ENCODE measurements at places on chromosomes 7 and 10.

DNA sequence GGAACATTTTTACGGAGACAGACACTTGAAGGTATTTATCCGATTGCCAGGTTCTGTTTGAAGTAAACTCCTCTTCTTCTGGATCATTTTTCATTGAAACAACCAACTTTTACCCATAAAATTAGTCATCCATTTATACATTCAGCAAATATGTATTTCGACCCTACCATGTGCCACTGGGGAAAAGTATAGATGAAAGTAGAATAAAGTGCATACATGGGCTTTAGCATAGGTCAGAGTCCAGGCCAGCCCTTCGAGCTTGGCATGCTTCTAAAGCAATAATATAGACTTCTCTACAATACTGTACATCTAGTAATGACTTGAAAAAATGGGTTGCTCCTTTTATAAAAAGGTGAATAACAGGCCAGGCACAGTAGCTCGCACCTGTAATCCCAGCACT is 10.1 kb downstream of the SLC25A16 start:
- DNase-seq, result no peak

- DNase-seq, result no peak
Observed at GRCh38 chr7:42982604-42983115, 50.5 kb downstream of the MRPL32 start.

- no peak for DNase-seq
Observed at GRCh38 chr10:27380929-27381358, 123.2 kb upstream of the RAB18 start.

- no peak for DNase-seq
Observed at GRCh38 chr10:90635111-90635765, 222.6 kb downstream of the HTR7 start.

DNA sequence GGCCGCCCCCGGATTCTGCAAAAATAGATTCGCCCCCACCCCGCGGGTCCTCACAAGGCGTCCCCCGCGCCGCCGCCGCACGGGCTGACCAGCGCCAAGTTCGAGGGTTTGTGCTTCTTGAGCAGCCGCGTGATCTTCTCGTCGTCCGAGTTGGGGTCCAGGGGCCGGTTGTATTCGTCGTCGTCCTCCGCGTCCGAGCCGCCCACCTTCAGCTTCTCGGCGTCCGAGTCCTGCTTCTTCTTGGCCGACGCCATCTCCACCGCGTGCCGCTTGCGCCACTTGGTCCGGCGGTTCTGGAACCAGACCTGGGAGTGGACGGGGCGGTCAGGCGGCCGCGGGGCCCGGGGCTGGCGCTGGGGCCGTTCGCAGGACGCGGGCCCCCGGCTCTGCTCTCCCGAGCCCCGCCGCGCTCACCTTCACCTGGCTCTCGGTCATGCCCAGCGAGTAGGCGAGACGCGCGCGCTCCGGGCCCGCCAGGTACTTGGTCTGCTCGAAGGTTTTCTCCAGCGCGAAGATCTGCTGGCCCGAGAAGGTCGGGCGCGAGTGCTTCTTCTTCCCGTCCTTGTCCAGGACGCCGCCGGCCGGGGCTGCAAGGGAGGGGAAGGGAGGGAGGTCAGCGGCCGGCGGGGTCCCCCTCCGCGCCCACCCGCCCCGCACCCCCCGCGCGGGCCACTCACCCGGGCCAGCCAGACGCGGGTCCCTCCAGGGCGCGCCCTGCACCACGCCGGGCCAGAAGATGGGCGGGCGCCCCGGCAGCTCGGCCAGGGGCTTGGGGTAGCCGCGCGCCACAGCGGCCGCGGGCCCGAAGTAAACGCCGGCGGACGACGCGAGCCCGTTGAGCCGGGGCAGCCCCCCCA is 853 bp downstream of the NKX6-2 start:
- no peak for DNase-seq

DNA sequence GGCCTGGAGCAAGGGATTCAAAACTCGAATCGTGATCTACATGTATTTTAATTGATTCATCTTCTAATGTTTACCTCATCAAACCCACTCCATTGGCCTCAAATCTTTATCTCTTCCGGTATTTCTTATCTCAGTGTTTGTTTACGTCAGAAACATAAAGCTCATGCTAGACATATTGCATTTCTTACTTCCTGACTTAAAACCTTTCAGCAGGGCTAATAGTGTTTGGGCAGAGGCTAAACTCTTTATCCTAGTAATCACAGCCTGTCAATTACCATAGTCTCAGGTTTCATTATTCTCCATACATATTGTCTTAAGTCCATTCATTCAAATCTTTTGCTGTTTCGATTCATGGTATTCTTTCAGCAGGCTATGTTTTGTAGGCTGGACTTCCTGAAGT is 81.3 kb upstream of the AGR3 start:
- no peak for DNase-seq

DNA sequence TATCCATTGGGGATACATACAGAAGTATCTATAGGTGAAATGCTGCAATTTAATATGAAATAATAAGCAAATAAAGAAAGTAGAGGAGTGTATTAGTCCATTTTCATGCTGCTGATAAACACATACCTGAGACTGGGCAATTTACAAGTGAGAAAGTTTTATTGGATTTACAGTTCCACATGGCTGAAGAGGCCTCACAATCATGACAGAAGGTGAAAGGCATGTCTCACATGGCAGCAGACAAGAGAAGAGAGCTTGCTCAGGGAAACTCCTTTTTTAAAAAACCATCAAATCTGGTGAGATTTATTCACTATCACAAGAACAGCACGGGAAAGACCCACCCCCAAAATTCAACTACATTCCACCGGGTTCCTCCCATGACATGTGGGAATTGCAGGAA is 82.8 kb upstream of the TRIM24 start:
- no peak for DNase-seq

GRCh38 chr7:127392182-127392565 is 334 bp downstream of the ZNF800 start:
- DNase-seq, result no peak

- DNase-seq, result no peak
Observed at GRCh38 chr7:75534727-75535307, 42.7 kb downstream of the SPDYE5 start.

- DNase-seq, result no peak
Observed at GRCh38 chr10:84213076-84213475, 12.3 kb downstream of the LRIT2 start.

DNA sequence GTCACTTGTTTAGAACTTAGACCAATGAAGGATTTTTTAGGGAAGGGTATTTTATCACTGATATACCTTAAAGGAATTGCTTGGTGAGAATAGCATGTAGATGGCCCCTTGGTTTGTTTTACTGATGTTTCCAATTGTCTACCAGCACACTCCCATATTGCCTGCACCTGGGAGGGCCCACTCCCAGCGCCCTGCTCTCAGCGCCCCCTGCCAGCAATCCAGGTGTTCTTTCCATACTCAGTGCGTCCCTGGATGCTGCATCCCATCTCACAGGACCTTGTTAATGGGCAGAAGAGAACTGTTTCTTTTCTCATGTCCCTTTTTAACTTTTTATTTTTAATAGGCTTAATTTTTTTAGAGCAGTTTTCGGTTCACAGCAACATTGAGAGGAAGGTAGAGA is 24.1 kb upstream of the SFRP5 start:
- DNase-seq, result no peak

- no peak for DNase-seq
Observed at GRCh38 chr10:130362308-130362761, 226.1 kb downstream of the GLRX3 start.

- DNase-seq, result no peak
Observed at GRCh38 chr7:29370531-29371314, 176.1 kb downstream of the CHN2 start.

GRCh38 chr10:112232670-112233069 is 49.1 kb upstream of the GPAM start:
- no peak for DNase-seq

- no peak for DNase-seq
Observed at GRCh38 chr10:24866604-24867583, 85.5 kb downstream of the PRTFDC1 start.

DNA sequence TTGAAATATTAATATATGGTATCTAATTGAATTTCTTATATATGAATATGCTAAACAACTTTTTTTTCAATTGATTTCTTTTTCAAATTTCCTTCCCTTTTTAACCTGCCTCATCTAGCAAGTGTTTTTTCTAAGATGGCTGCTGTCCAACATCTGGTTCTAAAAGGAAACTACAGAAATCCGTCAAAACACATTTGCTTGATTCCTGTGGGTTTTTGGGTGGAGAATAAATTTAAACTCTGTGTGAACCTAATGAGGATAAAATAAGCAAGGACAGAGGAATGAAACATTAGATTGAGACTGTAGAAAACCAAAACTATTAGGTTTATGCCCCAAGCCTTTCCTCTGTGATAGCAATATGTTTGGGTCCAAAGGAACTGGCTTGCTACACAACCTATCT is 75.5 kb upstream of the STARD3NL start:
- no peak for DNase-seq

- no peak for DNase-seq
Observed at GRCh38 chr7:13034693-13035092, 347.3 kb downstream of the ARL4A start.
